ENCODE measurements at places on chromosomes 2 and 18.

DNA sequence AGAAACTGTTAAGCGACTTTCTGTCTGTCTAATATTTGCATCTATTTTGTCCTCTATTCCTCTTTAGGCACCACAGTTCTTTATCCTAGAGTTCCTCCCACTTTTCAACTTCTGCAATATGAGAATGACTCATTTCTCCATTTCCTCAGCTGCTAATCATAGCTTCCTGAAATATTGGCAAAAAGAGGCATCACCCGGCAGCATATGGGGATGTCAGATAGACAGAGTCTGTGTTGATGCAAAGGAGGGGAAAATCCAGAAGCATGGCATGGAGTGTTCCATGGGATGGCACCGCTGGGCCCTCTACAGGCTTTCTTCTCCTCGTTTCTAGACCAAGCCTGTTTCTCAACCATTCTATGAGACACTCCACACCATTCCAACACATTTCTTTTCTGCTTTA lies 93.4 kb downstream of the DOCK10 start:
- no peak for DNase-seq

GRCh38 chr2:98089941-98090340 lies 3.0 kb downstream of the VWA3B start:
- DNase-seq = no peak

GRCh38 chr2:19574778-19575260 lies 216.4 kb upstream of the OSR1 start:
- DNase-seq = no peak

- no peak for DNase-seq
Measured at GRCh38 chr2:76157531-76157930, 446.8 kb upstream of the GCFC2 start.

GRCh38 chr2:17148407-17149145 lies 369.7 kb downstream of the RAD51AP2 start:
- no peak for DNase-seq

- DNase-seq = no peak
Measured at GRCh38 chr2:183927406-183928325, 670.7 kb upstream of the ZNF804A start.

- no peak for DNase-seq
Measured at GRCh38 chr2:223269386-223269785, 217.4 kb downstream of the KCNE4 start.

DNA sequence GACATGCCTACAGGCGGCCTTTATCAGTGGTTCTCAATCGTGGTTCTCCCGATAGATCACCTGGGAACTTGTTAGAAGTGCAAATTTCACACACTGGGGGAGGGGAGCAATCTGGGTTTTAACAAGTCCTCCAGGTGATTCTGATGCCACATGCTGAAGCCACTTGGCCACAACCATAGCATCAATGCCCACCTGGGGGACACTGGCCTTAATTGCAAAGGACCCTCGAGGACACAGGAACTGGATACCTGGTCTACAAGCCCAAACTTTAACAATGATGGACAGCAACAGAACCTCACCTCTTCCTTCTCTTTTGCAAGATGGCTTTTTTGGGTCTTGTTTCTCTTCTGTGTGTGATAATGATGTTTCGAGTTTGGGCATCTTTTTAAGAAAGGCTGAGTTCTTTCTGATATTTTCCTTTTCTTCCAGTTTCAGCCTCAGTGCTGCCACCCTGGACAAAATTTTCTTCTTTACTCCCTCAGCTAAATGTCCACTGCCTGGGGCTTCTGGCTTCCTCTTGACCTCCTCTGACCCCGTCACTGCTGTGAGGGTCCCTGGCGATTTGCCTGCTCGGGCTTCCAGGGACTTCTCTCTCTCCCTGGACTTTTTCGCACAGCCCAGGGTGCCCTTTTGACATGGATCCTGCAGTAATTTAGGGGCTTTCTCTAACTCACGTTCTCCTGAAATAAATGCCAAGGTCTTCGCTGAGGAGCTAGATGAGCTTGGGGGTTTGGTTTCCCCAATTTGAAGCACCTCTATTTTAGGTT lies 94.2 kb downstream of the ALPK2 start:
- no peak for DNase-seq

DNA sequence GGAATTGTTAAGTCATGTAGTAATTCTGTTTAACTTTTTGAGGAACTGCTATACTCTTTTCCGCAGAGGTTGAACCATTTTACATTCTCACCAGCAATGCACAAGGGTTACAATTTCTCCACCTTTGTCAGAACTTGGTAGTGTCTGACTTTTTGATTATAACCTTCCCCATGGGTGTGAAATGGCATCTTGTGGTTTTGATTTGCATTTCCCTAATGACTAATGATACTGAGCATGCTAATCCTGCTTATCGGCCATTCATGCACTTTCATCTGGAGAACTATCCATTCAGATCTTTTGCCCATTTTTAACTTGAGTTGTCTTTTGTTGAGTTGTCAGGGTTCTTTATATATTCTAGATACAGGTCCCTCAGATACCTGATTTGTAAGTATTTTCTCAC lies 47.2 kb downstream of the CYB5A start:
- no peak for DNase-seq

GRCh38 chr2:108923736-108924579 lies 65.1 kb downstream of the EDAR start:
- DNase-seq = no peak

DNA sequence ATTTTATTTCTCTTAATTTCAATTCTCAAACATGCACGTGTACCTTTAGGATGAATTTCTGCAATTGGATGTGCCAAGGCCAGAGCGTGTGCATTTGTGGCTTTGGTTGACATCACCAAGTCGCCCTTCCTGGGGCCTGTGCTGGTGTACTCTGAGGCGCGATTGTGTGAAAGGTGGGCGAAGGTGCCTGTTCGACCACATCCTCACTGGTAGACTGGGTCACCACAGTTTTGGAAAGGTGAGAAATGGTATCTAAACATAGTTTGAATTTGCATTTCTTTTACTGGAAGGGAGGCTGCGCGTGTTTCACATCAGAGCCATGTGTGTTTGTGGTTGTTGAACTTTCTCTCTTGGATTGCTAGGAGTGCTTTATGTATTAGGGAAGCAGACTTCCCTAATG lies 89.8 kb downstream of the LDLRAD4 start:
- no peak for DNase-seq

DNA sequence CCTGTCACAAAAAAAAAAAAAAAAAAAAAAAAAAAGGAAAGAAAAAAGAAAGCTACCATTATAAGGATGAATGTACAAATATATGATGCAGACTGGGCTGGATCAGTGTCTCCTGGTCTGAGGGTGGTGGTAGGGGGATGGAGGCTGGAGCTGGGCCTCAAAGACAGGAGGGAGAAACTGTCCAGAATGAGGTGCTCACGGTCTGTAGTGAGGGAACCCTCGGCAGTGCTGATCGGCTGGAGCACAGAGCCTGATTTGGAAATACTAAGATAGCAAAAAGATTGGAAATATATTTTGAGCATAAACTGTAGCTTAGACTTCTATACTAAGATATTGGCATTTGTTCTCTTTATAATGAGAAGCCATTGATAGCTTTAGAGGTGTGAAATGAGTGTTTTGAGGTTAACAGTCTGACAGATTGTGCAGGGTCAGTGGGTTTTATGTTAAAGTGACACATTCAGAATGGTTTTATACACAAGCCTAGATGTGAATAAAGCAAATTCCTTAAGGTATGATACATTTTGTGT lies 7.9 kb upstream of the SLC3A1 start:
- DNase-seq = no peak

GRCh38 chr2:235027558-235028214 lies 75.9 kb downstream of the SH3BP4 start:
- no peak for DNase-seq

DNA sequence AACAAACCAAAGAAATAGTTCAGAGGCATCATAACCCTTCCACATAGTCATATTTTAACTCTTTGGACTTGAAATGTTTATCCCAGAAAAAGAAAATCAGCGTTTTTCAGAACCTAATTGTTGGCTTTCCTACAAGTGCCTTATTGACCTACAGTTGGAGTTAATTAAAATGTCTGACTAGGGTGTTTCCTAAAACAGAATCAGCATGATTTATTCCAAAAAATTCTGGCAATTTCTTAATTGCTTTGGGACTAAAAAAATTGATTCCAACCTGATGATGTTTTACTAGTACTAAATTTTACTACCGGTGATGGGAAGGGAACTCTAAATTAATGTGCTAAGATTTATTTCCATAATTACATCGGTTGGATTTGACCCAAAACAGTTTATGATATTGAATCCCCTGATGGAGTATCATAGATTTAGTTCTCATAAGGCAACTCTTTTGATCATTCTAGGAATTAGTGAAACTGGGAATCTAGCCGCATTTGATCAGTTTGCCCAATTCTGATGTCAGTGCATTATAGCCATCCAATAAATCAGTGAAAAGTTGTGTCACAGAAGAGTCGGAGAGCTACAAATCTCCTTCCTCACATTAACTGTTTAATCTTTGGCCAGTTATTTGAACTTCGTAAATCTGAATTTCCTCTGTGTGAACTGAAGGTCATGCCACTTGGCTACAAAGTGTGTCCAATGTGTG lies 134.3 kb upstream of the DSEL start:
- no peak for DNase-seq

DNA sequence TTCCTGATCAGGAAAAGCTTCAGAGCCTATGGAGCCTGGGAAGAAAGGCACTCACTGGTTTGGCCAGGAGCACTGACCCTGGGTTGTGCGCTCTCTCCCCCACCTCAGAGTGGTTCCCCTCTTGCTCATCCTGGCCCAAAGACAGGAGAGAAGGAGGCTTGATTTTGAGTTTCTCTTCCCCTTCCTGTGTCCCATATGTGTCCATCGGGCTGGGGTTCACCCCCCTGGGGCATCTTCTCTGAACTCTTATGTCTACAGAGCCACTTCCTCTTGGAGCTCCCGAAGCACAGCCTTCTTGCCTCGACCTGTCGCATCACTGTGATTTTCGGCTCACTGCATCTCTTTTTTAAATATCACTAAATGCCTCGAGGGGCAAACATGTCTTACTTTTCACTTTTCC lies 692.3 kb downstream of the RNF144A start:
- no peak for DNase-seq

- DNase-seq = no peak
Measured at GRCh38 chr2:119245076-119245840, 21.6 kb downstream of the STEAP3 start.

DNA sequence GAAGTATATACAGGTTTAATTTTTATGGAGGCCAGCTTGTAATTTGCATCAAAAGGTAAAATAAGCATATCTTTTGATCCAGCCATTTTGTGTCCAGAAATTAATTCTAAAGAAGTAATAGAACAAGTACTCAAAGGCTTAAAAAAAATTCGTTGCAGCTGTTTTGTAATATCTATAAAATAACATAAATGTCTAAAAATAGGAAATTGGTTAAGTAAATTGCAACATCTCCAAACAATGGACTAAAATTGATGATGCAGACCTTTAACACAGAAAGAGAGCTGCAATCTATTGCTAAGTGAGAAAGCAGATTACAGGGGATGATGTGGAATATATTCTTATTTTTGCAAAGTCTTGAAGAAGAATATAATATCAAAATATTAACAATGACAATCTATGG lies 19.4 kb downstream of the AAK1 start:
- no peak for DNase-seq

GRCh38 chr2:177118636-177119035 lies 94.0 kb upstream of the HNRNPA3 start:
- no peak for DNase-seq

DNA sequence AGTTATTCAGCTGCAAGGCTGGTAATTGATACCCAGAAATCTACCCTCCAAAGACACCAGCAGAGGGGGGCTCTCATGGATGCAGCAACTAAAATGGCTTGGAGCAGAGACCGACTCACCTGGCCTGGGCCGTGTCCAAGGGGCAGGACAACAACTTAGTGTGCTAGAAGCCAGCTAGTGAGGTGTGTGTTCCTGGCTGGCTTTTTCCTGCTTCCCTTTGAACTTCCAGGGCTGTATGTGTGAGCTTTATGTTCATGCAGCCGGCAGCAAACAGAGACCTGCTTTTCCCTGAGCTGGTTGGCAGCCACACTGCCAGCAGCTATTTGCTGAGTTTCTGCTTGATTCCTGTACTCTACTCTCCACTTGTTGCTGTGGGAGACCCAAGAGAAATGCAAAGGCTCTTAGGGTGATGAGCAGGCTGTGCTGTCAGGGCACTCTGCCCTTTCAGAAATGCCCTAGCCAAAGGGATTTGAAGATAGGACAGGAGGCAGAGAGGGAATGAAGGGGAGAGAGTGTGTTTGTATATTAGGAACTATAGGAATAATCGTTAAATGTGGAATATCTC lies 23.7 kb upstream of the GRP start:
- no peak for DNase-seq

GRCh38 chr2:109128616-109129355 lies at the start of gene SH3RF3:
SH3RF3 (plus strand) TSS chr2:109129205.
- no peak for DNase-seq

- DNase-seq = no peak
Measured at GRCh38 chr18:13268158-13269012, 49.8 kb downstream of the LDLRAD4 start.

DNA sequence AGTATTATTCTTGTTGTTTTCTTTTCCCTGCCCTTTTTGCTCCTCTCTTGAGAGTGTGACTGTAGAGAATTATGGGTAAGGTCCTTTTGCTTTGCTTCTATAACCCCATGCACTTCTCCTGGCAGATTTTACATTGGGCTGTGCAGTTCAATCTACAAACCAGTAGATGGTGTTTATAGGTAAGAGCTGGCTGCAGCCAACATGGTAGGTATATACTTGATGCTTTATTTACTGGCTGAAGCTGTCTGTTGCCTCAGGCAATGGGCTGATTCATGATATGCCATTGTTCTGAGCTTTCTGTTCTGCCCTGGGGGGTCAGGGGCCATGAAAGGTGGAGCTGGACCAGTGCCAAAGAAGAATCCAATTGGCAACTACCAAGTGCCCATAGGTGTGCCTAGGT lies 48.3 kb upstream of the MYL1 start:
- no peak for DNase-seq

GRCh38 chr2:57516698-57517340 lies 529.8 kb upstream of the VRK2 start:
- DNase-seq = no peak

DNA sequence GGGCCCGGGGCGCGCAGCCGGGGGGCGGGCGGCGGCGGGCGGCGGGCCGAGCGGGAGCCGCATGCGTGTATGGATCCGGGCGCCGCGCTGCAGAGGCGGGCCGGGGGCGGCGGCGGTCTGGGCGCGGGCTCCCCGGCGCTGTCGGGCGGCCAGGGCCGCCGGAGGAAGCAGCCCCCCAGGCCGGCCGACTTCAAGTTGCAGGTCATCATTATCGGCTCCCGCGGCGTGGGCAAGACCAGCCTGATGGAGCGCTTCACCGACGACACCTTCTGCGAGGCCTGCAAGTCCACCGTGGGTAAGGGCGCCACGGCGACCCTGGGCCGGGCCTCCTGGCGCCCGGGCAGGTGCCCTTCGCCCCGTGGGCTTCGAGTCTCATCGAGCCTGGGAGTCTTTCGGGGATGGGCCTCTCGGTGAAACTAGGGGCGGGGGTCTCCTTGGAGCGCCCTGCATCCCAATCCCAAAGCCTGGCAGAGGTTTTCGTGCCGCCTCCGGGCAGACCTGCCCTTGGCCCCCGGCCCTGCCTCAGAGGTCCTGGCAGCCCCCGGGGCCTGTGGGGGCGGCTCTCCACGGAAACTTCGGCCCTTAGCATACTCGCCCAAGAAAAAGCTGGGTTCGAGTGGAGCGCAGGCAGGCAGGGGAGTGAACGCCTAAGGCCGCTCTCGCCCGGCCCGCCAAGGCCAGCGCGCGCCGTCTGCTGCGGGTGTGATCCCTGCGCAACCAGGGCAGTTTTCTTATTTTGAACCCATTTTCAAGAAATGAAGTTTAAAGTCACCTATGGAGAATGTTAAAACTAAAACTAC lies 622 bp downstream of the RAB12 start:
- DNase-seq = no peak

- DNase-seq = no peak
Measured at GRCh38 chr2:133768256-133768655, 200.0 kb upstream of the NCKAP5 start.

Measured in stimulated activated CD8-positive, alpha-beta memory T cell treated with anti-CD3 and anti-CD28 coated beads, Interleukin-4, amount 100 ng/mL, for 1 hour (primary cell).